ENCODE measurements at places on chromosomes 2 and 18.

DNA sequence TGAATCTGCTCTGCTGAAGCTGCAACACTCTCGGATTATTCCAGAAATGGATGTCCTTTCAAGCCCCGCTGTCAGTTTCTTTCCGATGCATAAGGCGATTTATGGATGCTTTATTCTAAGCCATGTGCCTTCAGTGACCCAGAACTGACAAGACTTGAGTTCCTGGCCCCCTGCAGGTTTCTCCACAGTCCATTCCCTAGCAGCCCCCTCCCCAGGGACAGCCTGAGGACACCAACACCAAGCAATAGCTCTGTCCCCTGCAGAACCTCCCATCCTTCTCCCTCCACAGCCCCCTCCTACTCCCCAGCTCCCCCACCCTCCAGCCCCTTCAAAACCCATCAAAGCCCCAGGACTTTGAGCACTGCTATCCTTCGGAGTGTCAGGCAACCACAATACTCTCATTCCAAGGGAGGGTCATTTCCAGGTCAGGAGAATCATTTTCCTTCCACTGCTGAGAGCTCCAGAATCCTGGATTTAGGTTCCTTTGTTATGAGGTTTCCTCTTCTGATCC, 24.6 kb upstream of the SPP2 start:
- H3K27me3 ChIP-seq = no peaks in the 10 kb centered on the region
- peaks cover 69% of the 10 kb centered on the region for H3K4me1 ChIP-seq
- DNase-seq = no peak
- H3K27ac ChIP-seq = peak overlapping the region; percentile 93
- H3K36me3 ChIP-seq = peaks cover 8% of the 10 kb centered on the region

GRCh38 chr2:223890721-223891120, 53.3 kb upstream of the AP1S3 start:
- peaks cover 47% of the 10 kb centered on the region for H3K36me3 ChIP-seq
- no peak overlapping the region for H3K27ac ChIP-seq
- H3K4me1 ChIP-seq = peaks cover 3% of the 10 kb centered on the region

DNA sequence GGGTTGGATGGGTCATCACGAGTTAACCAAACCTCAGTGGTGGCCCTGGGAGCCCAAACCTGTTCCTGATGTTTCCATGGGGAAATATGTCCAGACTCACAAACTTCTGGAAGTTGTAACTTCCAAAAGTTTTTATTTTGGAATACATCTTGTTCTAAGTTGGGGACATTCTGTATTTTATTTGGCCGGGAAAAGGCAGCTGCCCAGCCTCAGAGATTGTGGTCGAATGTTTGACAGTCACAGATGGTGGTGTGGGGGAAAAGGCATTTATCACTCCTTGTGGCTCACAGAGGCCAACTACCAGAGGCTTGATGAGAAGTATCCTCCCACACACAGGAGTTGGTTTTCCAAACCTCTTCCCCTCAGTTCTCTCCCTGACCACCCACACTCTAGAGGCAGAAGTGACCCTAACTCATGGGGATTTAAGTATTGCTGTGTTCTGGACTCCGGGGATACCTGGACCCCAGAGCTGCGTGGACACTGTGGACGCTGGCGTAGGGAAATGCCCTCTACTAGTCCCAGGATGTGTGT, 124.7 kb upstream of the PPP1CB start:
- H3K4me3 ChIP-seq = no peak overlapping the region
- H3K27me3 ChIP-seq = no peaks in the 10 kb centered on the region
- H3K36me3 ChIP-seq = peaks cover 11% of the 10 kb centered on the region
- DNase-seq = no peak
- H3K27ac ChIP-seq = no peak overlapping the region

DNA sequence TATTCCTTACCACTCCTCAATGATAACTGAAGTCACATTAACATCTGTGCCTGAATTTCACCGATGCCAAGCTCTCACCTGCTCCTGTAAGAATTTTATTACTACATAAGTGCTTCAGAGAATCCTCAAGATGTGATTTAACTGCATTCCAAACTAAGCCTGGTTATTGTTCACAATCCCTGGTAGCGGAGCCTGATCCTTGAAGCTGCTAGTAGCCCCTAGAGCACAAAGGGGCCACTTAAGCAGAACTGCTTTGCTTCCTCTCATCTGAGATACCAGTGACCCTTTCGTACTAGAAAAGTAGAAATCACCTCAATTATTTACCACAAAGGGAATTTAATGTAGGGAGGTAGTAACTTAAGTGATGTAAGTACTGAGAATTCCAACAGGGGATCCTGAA, 529.6 kb downstream of the CPS1 start:
- no peak overlapping the region for H3K27ac ChIP-seq
- H3K4me3 ChIP-seq = no peak overlapping the region
- H3K4me1 ChIP-seq = no peaks in the 10 kb centered on the region
- no peak for DNase-seq
- no peaks in the 10 kb centered on the region for H3K36me3 ChIP-seq

GRCh38 chr2:168684921-168685599, 117.4 kb upstream of the NOSTRIN start:
- H3K36me3 ChIP-seq = no peaks in the 10 kb centered on the region
- no peak overlapping the region for H3K27ac ChIP-seq
- no peaks in the 10 kb centered on the region for H3K27me3 ChIP-seq

DNA sequence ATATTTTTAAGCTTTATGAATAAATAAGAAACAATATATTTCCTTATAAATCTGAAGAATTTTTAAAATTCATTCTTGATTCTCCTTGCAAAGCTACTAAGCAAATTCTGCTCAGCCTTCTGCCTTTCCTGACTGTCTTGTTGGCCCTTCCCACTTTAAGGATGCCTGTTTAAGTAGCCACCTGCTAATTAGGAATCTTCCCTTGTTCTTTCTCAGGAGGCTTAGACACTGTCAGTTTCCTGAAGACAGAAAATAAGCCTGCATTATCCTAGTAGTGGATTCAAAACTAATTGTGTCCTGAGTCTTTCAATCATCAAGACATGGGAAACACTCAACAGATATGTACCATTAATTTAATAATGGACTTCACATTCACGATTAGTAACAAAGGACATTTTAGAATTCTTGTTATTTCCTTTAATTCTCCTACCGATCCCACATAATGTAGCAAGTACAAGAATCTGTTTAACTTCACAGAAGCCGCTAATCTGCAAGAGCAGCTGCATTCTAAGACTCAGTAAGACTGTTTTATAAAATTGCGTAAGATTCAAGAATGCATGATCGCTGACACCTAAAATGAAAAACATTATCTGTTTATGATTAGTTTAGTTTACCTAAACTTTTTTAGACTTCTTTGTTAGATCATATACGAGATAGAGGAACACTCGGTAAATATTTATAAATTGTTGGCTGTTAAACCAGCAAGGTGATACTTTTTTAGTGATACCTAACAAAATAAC, 445.4 kb upstream of the DSEL start:
- no peak for DNase-seq
- no peaks in the 10 kb centered on the region for H3K4me1 ChIP-seq
- no peaks in the 10 kb centered on the region for H3K27me3 ChIP-seq
- no peak overlapping the region for H3K27ac ChIP-seq

GRCh38 chr18:3972291-3972930, 482.7 kb downstream of the DLGAP1 start:
- H3K27ac ChIP-seq = no peak overlapping the region
- no peaks in the 10 kb centered on the region for H3K27me3 ChIP-seq
- no peak for DNase-seq
- H3K36me3 ChIP-seq = no peaks in the 10 kb centered on the region

- peaks cover 50% of the 10 kb centered on the region for H3K36me3 ChIP-seq
- no peaks in the 10 kb centered on the region for H3K27me3 ChIP-seq
- H3K4me1 ChIP-seq = peaks cover 41% of the 10 kb centered on the region
- H3K27ac ChIP-seq = peak overlapping the region; percentile 84
- no peak for DNase-seq
- H3K4me3 ChIP-seq = peak overlapping the region; percentile 4
These were observed 28.7 kb downstream of the LBH start for GRCh38 chr2:30259827-30260679.

- H3K36me3 ChIP-seq = peaks cover 45% of the 10 kb centered on the region
- peaks cover 5% of the 10 kb centered on the region for H3K27me3 ChIP-seq
- H3K27ac ChIP-seq = peak overlapping the region; percentile 97
- peak overlapping the region; percentile 78 for H3K4me3 ChIP-seq
These were observed 52.3 kb downstream of the CD226 start for GRCh38 chr18:69895066-69896047.

- no peak overlapping the region for H3K27ac ChIP-seq
- H3K4me3 ChIP-seq = no peak overlapping the region
- no peak for DNase-seq
- H3K4me1 ChIP-seq = peaks cover 28% of the 10 kb centered on the region
These were observed 18.2 kb downstream of the ACSL3 start for GRCh38 chr2:222878877-222879603.

GRCh38 chr18:5909125-5909524, 13.8 kb upstream of the TMEM200C start:
- H3K27ac ChIP-seq = no peak overlapping the region
- no peaks in the 10 kb centered on the region for H3K4me1 ChIP-seq
- no peak overlapping the region for H3K4me3 ChIP-seq
- H3K27me3 ChIP-seq = no peaks in the 10 kb centered on the region
- H3K36me3 ChIP-seq = no peaks in the 10 kb centered on the region

GRCh38 chr18:76640438-76640837, 145.4 kb upstream of the ZNF516 start:
- DNase-seq = no peak
- peaks cover 6% of the 10 kb centered on the region for H3K27me3 ChIP-seq
- H3K27ac ChIP-seq = no peak overlapping the region
- H3K36me3 ChIP-seq = no peaks in the 10 kb centered on the region
